ENCODE measurements at places on chromosomes 7 and 10.

GRCh38 chr7:128879939-128880746 lies 17.5 kb downstream of the ATP6V1F start:
- peak; percentile 63 for DNase-seq

- DNase-seq, result no peak
Measured at GRCh38 chr10:102501201-102502028, 1.1 kb downstream of the ACTR1A start.

DNA sequence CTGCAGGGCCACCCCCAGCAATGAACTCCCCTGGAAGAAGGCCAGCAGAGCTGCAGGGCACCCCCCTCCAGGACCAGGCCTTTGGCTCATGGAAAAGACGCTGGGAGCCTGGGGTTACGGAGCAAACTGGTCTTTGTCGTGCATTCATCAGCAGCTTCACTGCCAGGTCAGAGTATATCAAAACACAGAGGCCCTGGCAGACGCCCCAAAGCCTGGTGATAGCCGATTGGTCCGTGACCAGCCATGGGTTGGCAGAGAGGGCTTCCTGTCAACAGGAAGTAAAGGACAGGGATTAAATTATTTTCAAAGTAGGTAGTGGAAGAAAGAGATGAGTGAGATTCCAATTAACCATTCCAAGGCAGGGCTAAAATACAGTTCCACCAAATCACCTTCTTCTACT lies 9.0 kb downstream of the PRKAG2 start:
- no peak for DNase-seq

- no peak for DNase-seq
Measured at GRCh38 chr7:128006550-128007302, 24.5 kb downstream of the LRRC4 start.

GRCh38 chr10:12130237-12130872 lies 878 bp downstream of the SEC61A2 start:
- peak; percentile 77 for DNase-seq

- no peak for DNase-seq
Measured at GRCh38 chr10:121994429-121994941, 5.5 kb downstream of the TACC2 start.
